Hepatocyte (in vitro differentiated cells): ENCODE measurements at places on chromosomes 2 and 18. TPM values are rescaled to one million over a fixed set of nuclear protein-coding genes. Genes with fewer than 3 reads are reported as not detected.
A peak's percentile ranks its signal among the peaks of the same experiment; 100 is the strongest.

DNA sequence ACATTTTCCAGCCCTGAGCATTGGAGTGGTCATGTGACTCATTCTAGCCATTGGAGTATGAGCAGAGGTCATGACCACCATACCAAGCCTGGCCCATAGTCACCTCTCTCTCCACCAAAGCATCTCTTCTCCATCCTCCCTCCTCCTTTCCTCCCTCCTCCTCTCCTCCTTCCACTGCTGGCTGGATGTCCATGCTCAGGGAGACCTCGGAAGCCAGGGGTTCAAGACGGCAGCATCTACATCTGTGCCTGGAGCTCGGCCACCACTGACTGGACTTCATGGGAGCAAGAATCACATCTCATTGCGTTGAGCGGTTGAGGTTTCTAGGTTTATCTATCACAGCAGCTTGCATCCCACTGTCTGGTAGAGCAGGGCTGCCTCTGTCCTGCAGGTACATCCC, 252.4 kb downstream of the NDUFA10 start:
- H3K36me3 ChIP-seq: no peaks in the 10 kb centered on the region
- H3K4me1 ChIP-seq: peaks cover 6% of the 10 kb centered on the region
- DNase-seq: no peak
- peaks cover 4% of the 10 kb centered on the region for H3K27me3 ChIP-seq
- H3K4me3 ChIP-seq: no peak overlapping the region
- no peak overlapping the region for H3K27ac ChIP-seq

- no peaks in the 10 kb centered on the region for H3K4me1 ChIP-seq
- DNase-seq: no peak
- no peaks in the 10 kb centered on the region for H3K36me3 ChIP-seq
- no peak overlapping the region for H3K27ac ChIP-seq
- H3K27me3 ChIP-seq: no peaks in the 10 kb centered on the region
Observed at GRCh38 chr2:62145478-62146100, 50.3 kb upstream of the B3GNT2 start.

- no peak overlapping the region for H3K4me3 ChIP-seq
- peak overlapping the region; percentile 11 for H3K27ac ChIP-seq
- no peaks in the 10 kb centered on the region for H3K36me3 ChIP-seq
- peaks cover 10% of the 10 kb centered on the region for H3K4me1 ChIP-seq
- no peak for DNase-seq
Observed at GRCh38 chr2:113230531-113230930, 48.2 kb downstream of the PAX8 start.

DNA sequence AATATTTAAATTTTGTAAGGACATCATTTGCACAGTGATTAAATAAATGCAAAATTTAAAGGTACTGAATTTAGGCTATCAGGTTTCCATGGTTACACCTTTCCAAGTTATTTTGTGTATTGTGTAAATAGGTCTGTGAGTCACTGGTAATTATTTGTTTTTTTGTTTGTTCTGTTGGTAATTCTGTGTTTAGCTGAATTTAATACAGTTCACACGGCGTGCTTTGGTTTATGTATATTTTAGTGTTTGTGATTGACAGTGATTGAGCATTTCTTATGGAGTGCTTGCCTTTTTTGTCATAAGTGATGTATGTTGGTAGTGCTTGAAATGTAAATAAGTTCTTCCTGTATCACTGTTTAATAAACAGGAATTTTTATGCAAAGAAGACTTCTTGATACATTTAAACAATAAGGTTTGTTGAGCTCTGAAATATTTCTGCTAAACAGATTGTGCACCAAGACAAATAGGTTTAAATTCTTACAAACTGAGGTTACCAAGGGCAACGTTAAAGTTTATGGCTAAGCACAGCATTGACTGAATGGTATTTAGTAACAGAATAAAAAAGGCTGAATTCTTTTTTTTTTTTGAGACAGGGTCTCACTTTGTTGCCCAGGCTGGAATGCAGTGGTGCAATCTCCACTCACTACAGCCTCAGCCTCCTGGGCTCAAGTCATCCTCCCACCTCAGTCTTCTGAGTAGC, 38.3 kb upstream of the DLX1 start:
- DNase-seq: no peak
- H3K36me3 ChIP-seq: no peaks in the 10 kb centered on the region
- no peak overlapping the region for H3K4me3 ChIP-seq
- H3K27ac ChIP-seq: no peak overlapping the region
- H3K27me3 ChIP-seq: no peaks in the 10 kb centered on the region

GRCh38 chr2:133955169-133955568, 298.7 kb upstream of the MGAT5 start:
- H3K4me1 ChIP-seq: no peaks in the 10 kb centered on the region
- no peak for DNase-seq
- H3K27me3 ChIP-seq: no peaks in the 10 kb centered on the region
- H3K4me3 ChIP-seq: no peak overlapping the region
- no peak overlapping the region for H3K27ac ChIP-seq
- no peaks in the 10 kb centered on the region for H3K36me3 ChIP-seq

GRCh38 chr2:23159746-23160405, 225.1 kb upstream of the KLHL29 start:
- H3K4me3 ChIP-seq: no peak overlapping the region
- DNase-seq: no peak
- H3K27me3 ChIP-seq: no peaks in the 10 kb centered on the region
- no peaks in the 10 kb centered on the region for H3K36me3 ChIP-seq

GRCh38 chr2:158740621-158741020, 54.5 kb upstream of the DAPL1 start:
- no peak for DNase-seq
- H3K27me3 ChIP-seq: no peaks in the 10 kb centered on the region
- no peak overlapping the region for H3K4me3 ChIP-seq
- no peaks in the 10 kb centered on the region for H3K36me3 ChIP-seq

DNA sequence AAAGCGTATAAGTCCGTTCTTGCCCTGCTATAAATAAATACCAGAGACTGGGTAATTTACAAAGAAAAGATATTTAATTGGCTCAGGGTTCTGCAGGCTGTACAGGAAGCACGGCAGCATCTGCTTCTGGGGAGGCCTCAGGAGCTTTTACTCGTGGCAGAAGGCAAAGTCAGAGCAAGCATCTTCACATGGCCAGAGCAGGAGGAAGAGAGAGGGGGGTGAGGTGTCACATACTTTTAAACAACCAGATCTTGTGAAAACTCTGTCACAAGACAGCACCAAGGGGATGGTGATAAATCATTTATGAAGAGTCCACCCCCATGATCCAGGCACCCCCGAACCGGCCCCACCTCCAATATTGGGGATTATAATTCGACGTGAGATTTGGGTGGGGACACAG, 130.6 kb downstream of the LTBP1 start:
- H3K4me1 ChIP-seq: no peaks in the 10 kb centered on the region
- no peak overlapping the region for H3K27ac ChIP-seq
- no peak for DNase-seq
- H3K27me3 ChIP-seq: no peaks in the 10 kb centered on the region
- H3K4me3 ChIP-seq: no peak overlapping the region

DNA sequence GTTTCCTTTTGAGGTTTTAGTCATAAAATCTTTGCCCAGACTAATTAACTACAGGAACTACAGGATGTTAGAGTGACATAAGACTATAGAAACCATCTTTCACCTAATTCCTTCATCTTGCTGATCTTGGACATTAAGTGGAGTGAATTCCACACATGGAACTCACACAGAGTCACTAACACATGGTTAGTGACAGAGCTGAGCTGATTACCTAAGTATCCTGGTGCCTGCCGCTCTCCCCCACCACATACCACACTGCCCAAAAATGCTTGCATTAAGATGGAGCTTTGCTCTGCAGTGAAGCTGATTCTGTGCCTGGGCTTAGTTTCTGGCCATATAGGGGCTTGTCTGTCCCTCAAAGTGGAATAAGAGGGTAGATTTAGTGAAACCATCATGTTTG, 332.9 kb upstream of the NT5C1B start:
- no peaks in the 10 kb centered on the region for H3K4me1 ChIP-seq
- no peak for DNase-seq
- no peaks in the 10 kb centered on the region for H3K27me3 ChIP-seq
- no peak overlapping the region for H3K4me3 ChIP-seq

RUFY4 gene
- total RNA-seq: 0.10 and 0.44 TPM in 2 replicates

GYPC gene
- total RNA-seq: 35.0 and 46.9 TPM in 2 replicates

EVA1A gene
- 30.8 and 36.2 TPM in 2 replicates for total RNA-seq

GAREM2 gene
- 4.7 TPM in 2 replicates for total RNA-seq

IL18RAP gene
- total RNA-seq: 0.40 and 0.80 TPM in 2 replicates

XDH gene
- 4.0 and 6.7 TPM in 2 replicates for total RNA-seq

CRYGD gene
- not detected in 2 replicates for total RNA-seq
